ENCODE measurements at places on chromosomes 6 and 20.

DNA sequence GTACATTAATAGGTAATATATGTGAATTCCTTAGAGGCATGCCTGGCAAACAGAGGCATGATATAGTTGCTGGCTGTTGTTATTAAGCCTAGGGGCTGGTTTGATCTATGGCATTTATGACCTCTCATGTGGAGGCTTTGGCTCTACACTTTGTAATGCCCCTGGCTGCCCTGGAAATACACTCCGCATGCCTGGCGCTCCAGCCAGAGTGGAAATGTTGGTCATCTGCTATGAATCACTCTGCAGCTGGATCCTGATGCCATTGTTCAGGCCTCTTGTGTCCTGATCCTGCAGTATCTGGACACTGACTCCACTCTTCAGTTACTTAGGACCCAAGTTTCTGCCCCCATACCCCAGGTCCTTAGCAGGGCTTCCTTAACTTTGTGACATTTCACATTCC is 200.5 kb upstream of the PCSK2 start:
- no peak for DNase-seq

DNA sequence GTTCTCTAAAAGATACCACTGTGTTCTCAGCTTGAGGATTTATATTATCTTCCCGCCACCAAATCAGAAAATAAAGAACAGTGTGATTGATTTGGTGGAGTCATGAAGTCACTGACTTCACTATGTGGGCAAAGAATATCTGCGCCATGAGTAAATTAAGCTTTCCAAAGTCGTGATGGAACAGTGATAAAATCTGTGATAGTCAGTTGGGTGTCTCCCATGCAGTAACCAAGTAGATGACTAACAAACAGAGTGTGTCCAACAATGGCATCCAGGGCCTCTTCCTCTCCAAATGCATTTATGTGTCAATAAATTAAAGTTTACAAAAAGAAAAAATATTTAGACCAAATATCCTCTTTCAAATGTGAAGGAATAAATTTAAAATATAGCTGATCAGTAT is 87.0 kb upstream of the DST start:
- no peak for DNase-seq

GRCh38 chr6:43891072-43891870 is 121.3 kb downstream of the VEGFA start:
- DNase-seq: no peak

GRCh38 chr6:1389369-1390132 is at the start of gene FOXF2:
Gene FOXF2 (plus strand): TSS chr6:1389576. CDS start chr6:1389948, 372 bp downstream.
- DNase-seq: no peak

DNA sequence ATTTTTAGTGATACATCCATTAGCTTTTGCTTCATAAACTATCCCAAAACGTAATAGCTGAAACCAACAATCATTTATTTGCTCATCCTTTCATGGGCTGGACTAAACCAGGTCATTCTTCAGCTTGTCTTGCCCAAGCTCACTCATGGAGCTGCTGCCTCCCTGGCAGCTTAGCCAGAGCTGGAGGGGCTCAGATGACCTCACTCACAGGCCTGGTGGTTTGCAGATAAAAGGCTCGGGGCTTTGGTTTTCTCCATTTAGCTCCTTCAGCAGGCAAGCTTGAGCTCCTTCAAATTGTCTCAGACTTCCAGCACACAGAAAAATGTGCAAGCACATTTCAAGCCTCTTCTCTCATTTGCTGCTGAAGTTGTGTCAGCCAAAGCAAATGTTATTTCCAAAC is 139.1 kb downstream of the BTBD3 start:
- DNase-seq: no peak

- DNase-seq: peak; percentile 69
Observed at GRCh38 chr20:6711951-6712649, 55.4 kb upstream of the BMP2 start.

DNA sequence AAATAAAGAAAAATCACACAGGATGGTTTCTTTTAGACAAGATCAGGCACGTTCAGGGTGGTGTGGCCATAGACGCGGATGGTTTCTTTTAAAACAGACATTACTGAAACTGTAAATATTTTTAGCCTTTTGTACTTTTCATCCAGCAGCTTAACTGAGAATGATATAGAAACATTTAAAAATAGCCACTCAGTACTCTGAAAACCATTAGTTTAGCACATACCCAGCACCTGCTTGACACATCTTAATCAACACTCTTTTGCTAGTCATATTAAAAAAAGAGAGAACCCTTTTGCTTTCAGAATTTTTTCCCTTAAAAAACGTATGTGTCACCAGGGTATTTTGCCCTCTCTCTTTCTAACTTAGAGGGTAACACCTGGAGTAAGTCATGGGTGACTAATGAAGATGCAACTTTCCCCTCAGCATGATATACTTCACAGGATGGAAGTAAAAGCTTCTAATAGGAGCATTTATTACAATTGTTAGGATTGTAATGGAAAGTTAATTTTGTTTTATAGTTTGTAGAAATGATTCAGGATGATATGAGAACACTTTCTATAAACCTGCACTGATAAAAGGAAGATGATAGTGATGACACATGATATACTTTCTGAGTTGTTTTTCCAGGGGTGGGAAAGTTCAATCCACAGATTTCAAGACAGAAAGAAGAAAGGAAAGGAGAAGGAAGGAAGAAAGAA is 45.2 kb downstream of the BACH2 start:
- no peak for DNase-seq

GRCh38 chr6:150491131-150491810 is 108.4 kb upstream of the PLEKHG1 start:
- DNase-seq: no peak

Measured in colonic mucosa (tissue), 4 donors.